ENCODE measurements at places on chromosomes 2 and 18.

DNA sequence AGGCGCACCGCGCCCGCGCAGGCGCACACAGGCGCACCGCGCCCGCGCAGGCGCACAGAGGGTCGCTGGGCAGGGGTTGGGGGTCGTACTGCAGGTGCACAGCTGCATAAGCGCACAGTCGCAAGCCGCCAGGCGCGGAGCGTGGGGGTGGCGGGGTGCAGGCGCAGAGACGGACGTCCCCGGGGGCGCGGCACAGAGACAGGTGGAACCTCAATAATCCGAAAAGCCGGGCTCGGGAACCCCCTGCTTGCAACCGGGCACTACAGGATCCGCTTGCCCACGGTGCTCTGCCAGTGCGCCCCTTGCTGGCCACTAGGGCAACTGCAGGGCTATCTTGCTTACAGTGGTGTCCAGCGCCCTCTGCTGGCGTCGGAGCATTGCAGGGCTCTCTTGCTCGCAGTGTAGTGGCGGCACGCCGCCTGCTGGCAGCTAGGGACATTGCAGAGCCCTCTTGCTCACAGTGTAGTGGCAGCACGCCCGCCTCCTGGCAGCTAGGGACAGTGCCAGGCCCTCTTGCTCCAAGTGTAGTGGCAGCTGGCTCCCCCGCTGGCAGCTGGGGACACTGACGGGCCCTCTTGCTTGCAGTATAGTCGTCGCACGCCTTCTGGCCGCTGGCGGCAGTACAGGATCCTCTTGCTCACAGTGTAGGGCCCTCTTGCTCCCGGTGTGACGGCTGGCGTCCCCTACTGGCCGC lies 34.9 kb downstream of the FAM110C start:
- DNase-seq: no peak

DNA sequence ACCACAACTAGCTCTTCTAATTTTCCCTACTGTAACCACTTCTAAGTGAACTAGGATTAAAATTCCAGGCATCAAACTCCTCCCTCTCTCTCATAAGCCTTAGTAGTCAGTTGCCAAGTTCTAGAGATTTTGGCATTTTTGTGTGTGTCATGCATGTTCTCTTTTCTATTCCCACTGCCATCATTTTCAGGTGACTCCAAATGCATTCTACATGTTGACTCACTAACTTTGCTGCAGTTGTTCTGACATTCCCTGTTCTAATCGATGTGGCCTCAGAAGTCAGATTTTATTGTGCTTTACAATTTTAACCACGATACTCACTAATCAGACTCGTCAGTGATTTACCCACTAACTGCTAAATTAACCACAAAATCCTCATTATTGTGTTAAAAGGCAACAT lies 13.3 kb downstream of the DSC1 start:
- DNase-seq: no peak

DNA sequence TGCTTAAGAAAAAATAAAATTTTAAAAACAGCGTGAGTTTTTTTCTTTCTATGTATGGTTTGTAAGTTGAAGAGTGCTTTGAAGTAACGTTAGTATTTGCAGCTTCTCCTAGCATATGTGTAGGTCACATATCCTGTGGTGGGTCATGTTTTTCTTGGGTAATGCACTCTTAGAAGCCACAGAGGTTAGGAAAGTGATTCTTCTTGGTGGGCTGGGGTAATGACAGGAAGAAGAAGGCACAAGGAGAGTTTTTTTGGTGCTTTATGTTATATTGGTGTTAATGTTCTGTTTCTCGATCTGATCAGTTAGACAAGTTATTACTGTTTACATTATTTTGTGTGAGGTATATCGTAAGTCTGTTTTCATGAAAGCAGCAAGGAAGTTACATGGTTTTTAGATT lies 109.0 kb downstream of the ICA1L start:
- no peak for DNase-seq

- no peak for DNase-seq
Observed at GRCh38 chr2:49355611-49356010, 201.3 kb upstream of the FSHR start.

- no peak for DNase-seq
Observed at GRCh38 chr2:62221141-62221540, 25.2 kb downstream of the B3GNT2 start.

GRCh38 chr2:236499691-236500578 lies 69.7 kb upstream of the ACKR3 start:
- DNase-seq: no peak

- DNase-seq: no peak
Observed at GRCh38 chr2:226894752-226895151, 58.9 kb downstream of the RHBDD1 start.

- DNase-seq: no peak
Observed at GRCh38 chr2:158079672-158080071, 22.0 kb upstream of the UPP2 start.

DNA sequence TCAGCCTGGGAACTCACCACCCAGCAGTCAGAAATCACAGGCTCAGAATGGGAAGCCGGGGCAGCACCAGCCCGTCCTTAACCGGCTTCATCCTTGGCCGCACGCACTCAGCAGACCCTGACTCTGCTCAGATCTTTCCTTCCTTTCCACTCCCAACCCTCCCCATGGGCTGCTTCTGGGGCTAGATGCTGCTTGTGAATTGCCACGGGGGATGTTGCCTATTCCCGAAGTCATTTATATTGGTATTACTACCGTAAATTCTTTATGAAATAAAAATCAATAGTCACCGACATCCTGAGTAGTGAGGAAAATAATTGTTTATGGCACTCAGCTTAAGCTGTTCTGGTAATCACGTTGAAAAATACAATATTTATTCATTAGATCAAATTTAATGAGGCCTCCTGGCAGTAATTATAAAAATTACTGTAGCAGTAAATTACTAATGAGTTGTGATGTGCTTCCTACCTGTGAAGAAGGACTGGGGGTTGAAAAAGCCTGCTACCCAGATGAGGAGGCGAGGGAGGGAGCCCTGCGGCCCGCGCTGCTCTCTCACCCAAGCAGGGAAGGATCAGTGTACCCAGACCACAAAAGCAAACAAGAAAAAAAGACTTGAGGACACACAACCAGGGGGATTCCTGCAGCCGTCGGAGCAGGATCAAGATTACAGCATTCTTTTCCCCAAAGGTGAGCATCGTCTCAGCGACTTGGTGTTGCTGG lies 31.5 kb downstream of the CDCA7 start:
- DNase-seq: no peak

GRCh38 chr2:84649487-84650142 lies 133.3 kb downstream of the DNAH6 start:
- DNase-seq: no peak

All from HS-27A (cell line).